Stimulated activated CD4-positive, alpha-beta T cell treated with anti-CD3 and anti-CD28 coated beads, TNF-alpha, amount 100 ng/mL, for 48 hours (primary cell): ENCODE measurements at places on chromosomes 1 and 21.

- no peak for DNase-seq
Measured at GRCh38 chr1:5926686-5927435, 65.4 kb downstream of the NPHP4 start.

DNA sequence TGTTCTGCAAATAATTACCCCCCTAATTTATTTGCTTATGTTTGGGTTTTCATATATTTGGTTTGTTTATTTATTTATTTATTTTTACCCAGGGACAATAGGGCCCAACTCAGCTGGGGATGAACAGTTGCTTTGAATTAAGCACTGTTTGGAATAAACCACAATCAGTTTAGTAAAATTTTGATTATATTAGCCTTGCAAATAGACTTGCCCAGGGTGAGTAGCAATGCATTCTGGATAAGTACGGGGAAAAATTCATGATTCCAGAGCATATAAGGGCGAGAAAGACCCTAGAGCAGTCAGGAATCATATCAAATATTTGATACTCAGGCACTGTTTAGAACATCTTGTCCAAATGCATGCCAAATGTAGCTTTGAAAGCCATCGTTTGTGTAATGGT is 242.7 kb downstream of the OMA1 start:
- DNase-seq: no peak

DNA sequence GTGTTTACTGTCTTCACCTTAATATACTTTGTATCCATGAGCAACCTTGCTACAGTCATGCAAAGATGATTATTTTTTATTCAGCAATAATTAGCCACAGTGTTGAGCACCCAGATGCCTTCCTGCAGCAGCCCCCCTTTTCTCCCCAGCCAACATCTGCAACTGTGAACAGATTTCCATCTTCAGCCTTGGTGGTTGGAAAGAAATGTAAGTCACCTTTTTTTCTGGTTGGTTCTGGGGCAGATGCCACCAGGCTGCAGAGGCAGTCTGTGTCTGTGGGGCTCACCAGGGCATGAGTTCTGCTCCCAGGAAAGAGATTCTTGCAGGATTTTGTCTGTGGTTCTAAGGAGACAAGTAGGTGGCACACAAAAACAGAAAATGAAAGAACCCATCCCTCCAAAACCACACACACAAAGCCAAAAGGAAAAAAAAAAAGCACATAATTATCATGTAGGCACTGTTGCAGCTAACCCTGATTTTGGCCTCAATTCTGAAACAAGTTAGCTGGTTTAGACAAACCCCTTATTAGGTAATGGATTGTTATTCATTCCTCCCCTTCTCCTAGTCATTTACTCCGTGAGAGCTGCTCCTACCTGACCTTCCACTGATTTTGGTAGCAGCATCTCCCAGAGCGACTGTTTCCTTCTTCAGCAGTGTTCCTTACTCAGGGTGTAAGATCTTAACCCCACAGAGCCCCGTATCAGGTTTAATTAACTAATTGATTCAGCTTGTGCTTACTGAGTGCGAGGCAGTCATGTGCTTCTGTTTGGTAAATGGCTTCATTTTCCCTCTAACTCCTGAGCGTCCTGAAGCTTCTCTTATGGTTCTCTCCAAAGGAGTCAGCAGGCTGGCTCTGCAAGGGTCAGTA is 36.5 kb downstream of the GALNT2 start:
- DNase-seq: no peak

- DNase-seq: no peak
Measured at GRCh38 chr1:241323514-241324195, 33.4 kb downstream of the RGS7 start.

DNA sequence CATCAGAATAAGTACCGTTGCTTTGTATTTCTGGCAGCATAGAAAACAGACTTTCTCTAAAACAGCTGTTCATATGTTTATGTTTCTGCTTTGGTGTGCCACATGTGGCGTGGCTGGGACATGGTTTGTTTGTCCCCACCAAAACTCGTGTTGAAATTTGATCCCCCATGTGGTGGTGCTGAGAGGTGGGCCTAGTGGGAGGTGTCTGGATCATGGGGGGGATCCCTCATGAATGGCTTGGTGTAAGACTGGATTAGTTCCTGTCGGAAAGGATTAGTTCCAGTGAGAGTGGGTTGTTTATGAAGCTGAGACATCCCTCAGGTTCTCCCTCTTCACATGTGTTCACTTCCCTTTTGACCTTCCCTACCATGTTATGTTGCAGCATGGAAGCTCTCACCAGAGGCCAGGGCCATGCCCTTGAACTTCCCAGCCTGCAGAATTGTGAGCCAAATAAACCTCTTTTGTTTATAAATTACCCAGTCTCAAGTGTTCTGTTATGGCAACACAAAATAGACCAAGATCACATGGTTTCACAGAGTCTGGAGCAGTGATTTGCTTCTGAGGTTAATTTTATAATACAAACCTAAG is 17.9 kb upstream of the H3-3A start:
- DNase-seq: no peak

DNA sequence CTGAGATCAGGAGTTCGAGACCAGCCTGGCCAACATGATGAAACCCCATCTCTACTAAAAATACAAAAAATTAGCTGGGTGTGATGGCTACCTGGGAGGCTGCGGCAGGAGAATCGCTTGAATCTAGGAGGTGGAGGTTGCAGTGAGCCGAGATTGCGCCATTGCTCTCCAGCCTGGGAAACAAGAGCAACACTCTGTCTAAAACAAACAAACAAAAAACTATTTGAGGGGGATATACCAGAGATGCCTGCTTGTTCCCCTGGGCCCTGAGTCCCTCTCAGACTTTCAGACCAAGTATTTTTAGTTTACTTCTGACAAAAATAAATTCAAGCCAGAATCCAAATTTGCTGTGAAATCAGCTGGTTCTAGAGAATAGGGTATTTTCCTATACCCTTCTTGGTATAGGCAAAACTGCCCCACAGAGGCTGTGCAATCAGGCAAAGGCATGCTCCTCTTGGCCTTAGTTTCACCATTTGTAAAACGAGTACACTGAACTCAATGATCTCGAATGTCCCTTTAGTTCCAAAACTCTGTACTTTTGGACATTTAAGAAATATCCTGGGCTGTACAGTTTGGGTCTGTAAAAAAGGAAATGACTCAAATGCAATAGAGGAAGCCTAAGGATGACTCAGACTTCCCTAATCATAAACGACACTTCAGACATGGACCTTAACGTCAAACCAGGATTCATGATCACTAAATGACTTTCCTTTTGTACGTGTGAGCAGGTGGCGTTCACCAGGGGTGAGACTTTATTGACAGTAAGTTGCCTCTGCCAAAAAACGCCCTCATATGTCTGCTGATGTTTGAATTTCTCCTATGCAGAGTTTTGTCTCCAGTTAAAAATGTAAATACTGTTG is 16.1 kb downstream of the ENSA start:
- no peak for DNase-seq

DNA sequence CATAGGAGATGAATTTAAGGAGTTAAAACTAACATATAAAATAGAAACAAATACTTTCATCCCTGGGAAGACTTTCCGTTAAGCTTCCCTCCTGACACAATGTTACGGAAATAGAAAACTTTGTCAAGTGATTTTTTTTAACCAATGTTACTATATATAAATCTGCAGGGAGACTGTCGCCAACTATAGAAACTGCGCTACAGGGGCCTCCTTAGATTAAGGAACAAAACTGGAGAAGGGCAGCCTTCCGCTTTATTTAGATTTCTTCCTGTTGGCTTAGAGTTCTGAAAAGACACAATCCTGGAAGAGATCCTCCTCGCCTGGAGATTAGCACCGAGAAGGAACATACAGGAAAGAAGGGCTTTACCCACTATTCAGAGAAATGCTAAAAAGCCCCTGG is 1.5 kb downstream of the MGST3 start:
- DNase-seq: no peak

GRCh38 chr21:32516756-32517649 is 68.3 kb downstream of the TCP10L start:
- DNase-seq: no peak

GRCh38 chr1:164771619-164772361 is 212.8 kb downstream of the PBX1 start:
- no peak for DNase-seq

- no peak for DNase-seq
Measured at GRCh38 chr1:152168535-152168868, 9.5 kb upstream of the RPTN start.

- DNase-seq: no peak
Measured at GRCh38 chr21:21210552-21210951, 212.3 kb downstream of the NCAM2 start.

DNA sequence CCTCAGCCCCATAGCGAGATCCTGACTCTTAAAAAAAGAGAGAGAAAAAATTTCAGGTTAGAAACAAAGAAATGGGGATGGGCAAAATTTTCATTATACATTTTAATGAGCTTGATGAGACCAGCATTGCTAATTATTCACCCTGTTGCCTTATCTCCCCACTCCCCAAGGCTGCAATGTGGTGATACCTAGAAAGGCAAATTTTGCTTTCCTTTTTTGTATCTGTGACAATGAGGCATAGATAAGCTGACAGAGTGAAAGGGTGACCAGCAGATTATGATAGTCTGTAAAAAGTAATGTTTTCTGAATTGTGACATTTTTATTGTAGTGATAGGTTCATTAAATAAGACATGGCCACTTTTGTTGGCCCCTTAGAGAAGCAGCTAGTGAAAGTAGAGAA is 12.9 kb downstream of the SRRM1 start:
- no peak for DNase-seq

GRCh38 chr21:15160136-15160535 is 95.3 kb upstream of the NRIP1 start:
- no peak for DNase-seq

- no peak for DNase-seq
Measured at GRCh38 chr1:18246543-18246942, 138.9 kb downstream of the IGSF21 start.

DNA sequence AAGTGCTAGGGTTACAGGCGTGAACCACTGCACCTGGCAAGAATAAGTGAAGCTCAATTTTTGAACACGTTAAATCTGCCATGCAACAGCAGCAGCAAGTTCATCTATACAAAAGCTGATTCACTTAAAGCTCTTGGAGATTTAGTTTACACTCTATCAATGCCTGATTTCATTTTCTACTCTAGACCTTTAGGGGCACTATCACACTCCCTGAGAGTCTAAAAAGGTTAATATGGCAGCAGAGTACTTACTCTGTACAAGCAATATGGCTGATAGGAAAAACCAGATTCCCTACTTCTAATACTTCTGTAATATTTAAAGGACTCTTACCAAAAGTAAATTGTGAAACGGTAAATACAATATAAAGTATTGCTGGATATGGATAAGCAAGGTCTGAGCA is 4.8 kb downstream of the RBM34 start:
- no peak for DNase-seq

- DNase-seq: no peak
Measured at GRCh38 chr1:84344286-84344685, 42.8 kb downstream of the SAMD13 start.

GRCh38 chr1:102884238-102884637 is 224.1 kb downstream of the COL11A1 start:
- no peak for DNase-seq

DNA sequence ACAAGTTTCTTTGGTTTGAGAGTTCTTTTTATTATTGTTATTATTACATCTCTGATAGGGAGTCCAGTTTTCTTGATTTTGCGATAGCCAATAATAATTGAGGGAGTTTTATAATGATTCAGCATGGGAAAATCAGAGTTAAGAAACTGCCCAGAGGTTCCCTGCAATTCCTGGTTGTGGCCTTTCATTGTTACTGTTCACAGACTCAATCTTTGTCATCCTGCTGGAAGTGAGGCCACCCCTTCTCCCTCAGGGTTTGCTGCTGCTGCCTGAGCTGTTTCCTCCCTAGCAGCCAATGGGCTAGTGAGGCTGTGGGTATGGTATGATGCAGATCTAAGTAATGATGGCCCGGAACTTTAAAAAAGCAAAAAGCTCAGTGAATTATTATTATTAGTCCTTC is 50.2 kb upstream of the TACSTD2 start:
- no peak for DNase-seq

DNA sequence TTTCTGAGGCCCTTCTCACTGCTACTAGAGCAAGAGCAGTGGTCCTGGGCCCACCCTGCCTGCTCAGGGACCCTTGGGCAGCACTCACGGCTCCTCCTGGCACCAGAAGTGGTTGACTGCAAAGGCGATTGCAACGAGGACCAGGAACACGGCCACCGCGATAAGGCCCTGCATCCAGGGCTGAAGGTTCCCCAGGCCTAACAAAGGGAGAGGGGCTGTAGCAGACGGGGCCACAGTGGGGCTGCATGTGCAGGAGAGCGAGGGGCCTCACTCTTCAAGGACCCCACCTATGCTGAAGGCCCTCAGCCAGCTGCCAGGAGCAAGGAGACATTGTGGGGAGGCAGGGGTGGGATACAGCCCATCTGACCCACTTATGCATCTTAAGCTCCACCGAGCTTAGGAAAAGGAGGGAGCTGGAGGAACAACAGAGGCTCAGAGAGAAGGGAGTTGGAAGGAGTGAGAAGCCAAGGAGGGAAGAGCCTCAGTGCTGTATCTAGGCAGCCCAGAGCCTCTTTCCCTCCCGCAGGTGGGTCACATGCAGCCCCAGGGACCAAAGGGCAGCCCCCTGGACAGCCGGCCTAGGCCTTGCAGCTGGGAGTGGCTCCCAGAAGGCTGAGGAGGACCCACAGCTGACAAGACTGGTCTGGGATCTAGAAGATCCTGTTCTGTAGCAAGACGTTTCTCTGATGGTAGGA is 2.5 kb downstream of the PDZK1IP1 start:
- DNase-seq: no peak

GRCh38 chr1:182183606-182184005 is 122.1 kb upstream of the ZNF648 start:
- no peak for DNase-seq

GRCh38 chr1:234533034-234533891 is 54.3 kb upstream of the TARBP1 start:
- DNase-seq: no peak

GRCh38 chr21:39265603-39266002 is 47.8 kb downstream of the BRWD1 start:
- DNase-seq: no peak

GRCh38 chr1:23057301-23057700 is 38.0 kb downstream of the KDM1A start:
- DNase-seq: no peak

DNA sequence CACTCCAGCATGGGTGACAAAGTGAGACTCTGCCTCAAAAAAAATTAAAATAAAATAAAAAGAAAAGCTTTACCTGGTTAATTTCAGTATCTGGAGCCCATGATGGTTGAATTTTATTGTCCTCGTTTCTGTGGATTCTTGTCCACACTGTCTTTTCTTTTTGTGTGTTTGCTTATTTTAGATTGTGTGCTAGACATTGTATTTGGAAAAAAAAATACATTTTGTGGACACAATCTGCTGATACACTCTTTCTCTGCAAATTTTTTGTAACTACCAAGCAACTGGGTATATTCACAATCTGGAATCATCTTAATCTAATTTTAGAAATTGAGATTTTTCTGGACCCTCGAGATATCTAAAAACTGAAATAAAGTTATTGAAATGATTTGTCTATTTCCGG is 41.6 kb upstream of the PDE9A start:
- DNase-seq: no peak
